ENCODE measurements at places on chromosomes 2 and 18.

- no peak for DNase-seq
Observed at GRCh38 chr2:117917223-117917917, 96.5 kb downstream of the CCDC93 start.

DNA sequence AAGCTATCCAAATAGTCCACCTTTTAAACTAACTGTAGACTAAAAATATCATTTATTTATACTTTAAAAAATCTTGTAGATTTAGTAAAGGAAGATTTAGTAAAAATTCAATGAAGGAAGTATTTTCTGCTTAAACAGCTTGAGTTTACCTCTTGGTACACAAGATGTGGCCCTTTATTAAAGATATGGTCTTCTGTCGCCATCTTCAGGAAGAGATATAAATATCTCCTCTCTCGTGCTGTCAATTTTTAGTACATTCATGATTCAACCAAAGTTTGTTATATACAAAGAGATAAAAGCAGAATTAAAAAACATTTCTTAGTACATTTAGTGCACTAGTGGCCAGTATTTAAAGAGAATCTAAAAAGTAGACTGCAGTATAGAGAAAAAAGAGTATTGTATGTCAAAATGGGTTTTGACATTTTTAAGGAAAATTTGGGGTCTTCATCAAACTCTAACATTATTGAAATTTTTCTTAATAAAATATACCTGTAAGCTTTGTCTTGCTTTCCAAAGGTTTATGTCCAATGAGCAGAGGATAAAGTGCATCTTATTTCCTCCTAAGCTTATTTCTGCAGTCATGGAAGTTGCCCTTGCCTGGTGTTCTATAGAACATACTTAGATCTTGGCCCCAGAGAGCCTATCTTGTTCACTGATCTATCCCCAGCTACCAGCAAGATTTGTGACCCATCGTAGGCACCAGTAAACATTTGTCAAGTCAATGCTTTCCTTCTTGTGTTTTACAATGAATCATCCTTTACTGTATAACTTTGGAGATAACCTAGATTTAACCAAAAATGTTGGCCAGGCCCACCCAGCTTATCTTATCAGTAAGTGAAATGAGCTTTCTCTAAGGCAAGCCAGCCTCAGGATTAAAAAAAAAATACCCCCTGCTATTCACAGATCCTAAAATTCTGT, 18.5 kb upstream of the EML6 start:
- peak; percentile 66 for DNase-seq

- DNase-seq = peak; percentile 39
Observed at GRCh38 chr2:39851651-39852110, 72.6 kb upstream of the THUMPD2 start.

DNA sequence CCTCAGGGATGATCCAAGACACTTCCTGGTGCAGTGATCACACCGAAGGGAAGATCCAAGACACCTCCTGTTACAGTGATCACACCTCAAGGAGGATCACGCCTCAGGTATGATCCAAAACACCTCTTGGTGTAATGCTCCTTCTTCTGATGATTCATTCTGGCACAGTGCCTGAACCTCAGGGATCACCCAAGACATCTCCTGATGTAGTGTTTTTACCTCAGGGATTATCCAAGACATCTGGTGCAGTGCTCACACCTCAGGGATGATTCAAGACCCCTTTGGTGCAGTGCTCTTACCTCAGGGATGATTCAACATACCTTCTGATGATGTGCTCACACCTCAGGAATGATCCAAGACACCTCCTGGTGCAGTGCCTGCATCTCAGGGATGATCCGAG, 124.4 kb downstream of the ASB1 start:
- DNase-seq = no peak

- DNase-seq = no peak
Observed at GRCh38 chr2:230234122-230234722, 8.7 kb downstream of the SP140 start.

- no peak for DNase-seq
Observed at GRCh38 chr2:96760986-96761832, 507 bp downstream of the CNNM4 start.

GRCh38 chr18:72768681-72769229, 99.0 kb downstream of the NETO1 start:
- DNase-seq = no peak

- DNase-seq = peak; percentile 68
Observed at GRCh38 chr18:6920099-6920955, 190.8 kb downstream of the ARHGAP28 start.

DNA sequence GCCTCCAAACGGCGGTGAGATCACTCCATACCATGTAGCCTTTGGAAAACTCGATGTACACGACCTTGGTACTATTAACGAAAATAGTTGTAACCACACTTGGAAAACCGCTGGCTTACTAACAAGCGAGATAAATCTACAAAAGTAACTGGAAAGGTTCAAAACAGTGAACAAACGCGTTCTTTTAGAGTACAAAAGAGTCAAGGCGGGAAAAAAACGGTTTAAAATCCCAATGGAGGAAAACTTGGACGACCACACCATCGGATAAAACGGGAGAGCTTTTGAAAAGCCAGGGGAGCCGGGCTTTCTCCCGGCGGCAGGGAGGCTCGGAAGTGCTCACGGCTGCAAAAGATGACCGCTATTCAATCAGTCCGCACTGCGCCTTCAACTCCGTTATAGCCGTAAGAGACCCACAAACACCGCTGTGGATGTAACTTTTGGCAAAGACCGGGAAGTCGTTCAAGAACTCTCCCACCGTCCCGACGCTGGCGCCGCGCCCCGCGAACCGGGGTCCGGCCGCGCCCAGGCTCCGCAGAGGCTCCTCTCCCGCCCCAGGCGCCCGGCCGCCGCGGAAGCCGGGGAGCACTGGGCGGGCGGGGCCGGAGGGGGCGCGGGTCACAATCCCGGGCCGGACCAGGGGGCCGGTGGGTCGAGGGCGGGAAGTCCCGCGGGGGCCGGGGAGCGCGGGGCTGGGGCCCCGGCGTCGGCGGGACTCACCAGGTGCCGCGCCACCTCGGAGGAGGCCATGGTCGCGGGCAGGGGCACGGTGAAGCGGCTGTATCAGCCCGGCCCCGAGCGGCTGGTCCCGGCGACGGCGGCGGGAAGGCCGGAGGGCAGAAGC, 465 bp downstream of the SEPTIN10 start:
- no peak for DNase-seq

GRCh38 chr2:67186871-67187270, 210.3 kb upstream of the ETAA1 start:
- no peak for DNase-seq
